ENCODE measurements at places on chromosomes 7 and 10.

- DNase-seq, result peak; percentile 3
Observed at GRCh38 chr7:48742079-48742798, 182.1 kb upstream of the CDC14C start.

DNA sequence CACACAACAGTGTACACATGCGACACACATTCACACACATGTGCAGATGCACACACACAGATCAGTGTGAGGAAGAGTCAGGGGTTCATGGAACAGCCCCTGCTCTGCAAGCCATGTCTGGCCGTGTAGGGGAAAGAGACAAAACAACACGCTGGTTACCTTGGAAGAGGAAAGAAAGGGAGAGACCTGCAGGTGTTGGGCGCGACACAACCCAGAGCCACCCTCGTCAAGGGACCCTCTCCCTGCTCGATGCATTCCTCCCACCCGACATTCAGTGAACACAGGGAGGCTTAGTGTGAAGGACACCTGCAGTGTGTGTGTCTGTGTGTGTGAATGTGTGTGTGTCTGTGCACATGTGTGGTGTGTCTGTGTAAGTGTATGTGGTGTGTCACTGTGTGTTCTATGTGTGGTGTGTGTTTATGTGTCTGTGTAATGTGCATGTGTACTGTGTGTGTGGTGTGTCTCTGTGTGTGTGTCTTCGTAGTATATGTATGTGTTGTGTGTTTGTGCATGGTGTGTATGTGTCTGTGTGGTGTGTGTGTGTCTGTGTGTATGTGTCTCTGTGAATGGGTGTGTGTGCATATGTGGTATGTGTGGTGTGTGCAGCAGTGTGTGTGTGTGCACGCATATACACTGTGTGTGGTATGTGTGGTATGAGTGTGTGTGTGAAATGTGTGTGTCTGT, 69.5 kb upstream of the PITRM1 start:
- no peak for DNase-seq

DNA sequence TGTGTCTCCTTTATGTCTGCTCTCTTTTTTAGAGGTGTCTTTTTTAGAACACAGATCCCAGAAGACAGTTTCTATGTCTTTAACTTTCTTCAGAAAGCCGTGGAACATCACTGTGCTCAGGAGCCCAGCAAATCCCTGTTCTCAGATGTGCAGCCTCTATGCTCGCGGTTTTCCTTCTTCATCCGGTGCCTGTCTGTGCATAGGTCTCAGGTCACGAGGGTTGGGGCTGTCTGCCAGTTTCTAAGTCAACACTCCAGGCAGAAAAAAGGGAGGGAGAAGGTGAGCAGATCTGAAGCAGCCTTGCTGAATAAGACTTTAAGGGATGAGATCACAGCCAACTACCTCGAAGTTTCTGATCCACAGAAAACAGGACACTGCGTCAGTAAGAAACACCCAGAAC, 68.5 kb downstream of the CRTAC1 start:
- no peak for DNase-seq

DNA sequence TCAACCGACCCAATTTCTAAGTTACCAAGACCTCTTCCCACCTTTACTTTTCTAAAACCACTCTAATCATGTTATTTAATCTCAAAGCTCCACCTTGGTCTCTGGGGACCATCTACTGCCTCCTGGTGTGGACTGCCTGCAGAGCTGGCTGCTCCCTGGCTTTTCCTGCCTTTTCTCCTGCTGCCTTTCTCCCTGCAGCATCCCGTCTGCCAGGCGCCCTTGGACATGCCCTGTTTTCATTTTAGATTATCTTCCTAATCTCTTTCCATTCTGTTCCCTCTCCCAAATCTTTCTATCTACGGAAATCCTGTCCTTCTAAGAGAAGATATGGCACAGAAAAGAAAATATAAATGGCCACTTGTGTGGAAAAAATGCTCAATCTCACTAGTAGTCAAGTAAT, 23.1 kb downstream of the TCAF1 start:
- no peak for DNase-seq

DNA sequence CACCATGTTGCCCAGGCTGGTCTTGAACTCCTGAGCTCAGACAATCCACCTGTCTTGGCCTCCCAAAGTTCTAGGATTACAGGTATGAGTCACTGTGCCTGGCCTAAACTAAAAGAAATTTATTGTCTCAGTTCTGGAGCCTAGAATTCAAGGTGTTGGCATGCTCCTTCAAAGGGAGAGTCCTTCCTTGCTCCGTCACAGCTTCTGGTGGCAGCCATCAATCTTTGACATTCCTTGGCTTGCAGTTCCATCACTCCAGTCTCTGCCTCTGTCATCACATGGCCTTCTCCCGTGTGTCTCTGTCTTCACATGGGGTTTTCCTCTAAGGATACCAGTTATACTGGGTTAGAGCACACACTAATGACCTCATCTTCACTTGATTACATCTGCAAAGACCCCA, 55.5 kb downstream of the DNAJC12 start:
- DNase-seq, result no peak

DNA sequence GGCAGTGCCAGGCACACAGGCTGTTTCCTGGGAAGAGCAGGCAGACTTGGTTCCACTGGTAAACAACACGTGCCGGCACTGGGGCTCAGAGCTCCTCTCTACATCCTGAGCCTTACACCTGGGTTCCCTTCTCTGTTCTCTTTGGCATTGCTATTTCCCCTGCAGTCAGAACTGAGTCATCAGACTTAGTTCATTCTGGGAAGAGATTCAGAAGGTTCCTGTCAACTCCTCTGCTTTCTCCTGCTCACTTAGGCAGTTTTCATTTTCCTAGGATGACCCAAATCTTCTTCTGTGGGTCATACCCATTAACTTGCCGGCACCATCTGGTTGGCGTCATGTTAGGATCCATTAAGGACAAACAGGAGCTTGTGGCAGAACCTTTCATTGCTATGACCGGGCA, 33.4 kb upstream of the LRRC18 start:
- no peak for DNase-seq

DNA sequence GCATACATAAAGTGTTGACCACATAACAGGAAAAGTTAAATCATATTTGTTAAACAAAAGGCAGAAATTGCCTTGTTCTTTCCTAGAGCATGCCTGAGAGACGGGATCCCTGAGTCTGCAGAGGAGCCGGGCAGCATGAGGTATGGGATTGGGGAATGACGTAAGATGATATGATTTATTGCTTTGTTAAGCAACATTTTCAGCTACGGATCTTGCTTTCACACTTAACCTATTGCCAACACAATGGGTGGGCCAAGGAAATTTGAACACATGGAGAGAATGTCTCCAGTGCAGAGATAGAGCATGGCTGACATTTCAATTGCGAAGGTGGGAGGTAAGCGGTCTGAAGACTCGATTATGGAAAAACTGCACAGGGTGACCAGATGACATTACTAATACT, 76.7 kb downstream of the EMX2 start:
- no peak for DNase-seq

DNA sequence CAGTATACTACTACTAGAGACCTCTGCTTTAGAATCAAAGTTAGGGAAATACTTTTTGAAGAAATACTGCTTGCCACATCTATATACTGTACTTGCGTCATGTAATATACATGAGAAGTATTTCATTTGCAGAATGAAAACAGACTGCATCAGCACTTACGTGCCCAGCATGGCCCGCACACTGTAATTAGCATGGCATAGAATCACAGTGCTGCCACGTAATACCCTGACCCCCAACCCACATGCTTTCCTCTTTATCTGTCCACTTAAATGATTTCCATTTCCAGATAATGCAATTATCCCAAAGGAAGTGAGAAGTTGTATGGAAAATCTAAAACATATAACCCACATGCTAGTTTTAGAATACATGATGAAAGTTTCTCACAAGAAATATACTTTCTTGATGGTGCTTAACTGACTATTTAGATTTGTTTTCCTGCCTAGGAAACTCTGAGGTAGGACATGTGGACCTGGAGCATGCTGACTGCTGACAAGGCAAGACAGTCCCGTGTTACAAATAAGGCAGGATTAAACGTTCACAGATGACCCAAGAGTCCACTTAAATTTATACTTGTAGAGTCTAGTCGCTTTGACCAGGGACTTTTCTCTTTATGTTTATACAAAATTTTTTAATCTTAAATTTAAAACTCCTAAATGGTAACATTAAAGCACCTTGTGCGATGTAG, 12.6 kb downstream of the USP6NL start:
- peak; percentile 29 for DNase-seq

DNA sequence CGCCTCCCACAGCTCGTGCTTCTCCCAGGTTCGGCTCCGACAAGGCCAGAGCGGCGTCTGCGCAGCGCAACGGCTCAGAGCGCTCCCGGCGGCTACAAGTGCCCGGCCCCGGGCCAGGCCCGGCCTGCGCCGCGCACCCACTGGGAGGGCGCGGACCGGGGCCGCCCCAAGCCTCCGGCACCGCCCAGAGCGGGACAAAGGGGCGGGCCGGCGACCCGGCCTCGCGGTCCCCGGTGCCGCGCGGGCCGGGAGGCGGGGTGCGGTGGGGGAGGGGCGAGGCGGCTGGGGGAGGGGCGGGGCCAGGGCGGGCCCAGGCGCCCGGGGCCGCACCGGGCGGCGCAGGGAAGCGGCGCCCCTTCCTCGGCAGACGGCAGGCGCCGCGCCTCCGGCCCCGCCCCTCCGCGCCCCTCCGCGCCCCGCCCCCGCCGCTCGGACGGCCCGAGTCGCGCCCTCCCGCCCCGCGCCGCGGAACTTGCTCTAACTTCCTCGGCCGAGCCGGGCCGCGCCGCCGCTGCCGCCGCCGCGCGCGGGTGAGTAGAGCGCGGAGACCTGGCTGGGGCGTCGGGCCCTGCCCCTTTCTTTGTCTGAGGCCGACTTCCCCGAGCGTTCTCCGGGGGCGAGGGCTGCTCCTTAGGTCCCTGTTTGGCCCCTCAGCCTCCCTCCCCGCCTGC, at the start of gene TSPAN14:
Gene TSPAN14, plus strand, starts transcription at position 469 of the 671 bp plus-strand sequence. CDS start 34,924 bp downstream, outside the sequence.
- DNase-seq, result peak; percentile 92

GRCh38 chr7:46391231-46392201, 470.4 kb upstream of the IGFBP3 start:
- no peak for DNase-seq

DNA sequence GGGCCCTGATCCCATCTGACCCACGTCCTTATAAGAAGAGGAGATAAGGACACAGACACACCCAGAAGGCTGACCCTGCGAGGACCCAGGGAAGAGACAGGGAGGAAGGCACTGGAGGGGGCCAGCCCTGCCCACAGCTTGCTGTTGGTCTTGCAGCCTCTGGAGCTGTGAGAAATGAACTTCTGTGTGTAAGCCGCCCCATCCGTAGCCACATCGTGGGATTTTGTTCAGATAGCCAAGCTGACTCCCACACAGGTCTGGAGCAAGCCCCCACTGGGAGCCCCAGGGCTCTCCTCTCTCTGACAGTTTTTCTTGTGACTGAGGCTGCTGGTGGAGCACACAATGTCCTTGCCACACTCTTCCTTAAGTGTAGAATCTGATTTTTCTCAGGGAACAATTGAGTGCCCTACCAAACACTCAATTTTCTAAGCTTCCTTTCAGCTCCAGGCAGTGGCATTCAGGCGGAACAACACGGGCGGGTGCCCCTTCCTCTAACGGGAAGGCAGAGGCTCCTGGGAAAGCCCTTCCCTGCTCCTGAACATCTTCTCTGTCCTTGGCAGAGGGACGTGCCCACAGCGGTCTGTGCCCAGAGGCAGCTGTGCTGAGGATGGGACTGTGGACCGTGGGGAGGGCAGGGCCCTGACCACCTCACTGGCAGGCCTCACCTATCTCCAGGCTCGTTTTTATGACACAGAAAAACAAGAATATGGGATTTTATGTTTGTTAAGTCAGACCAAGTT, 160.6 kb upstream of the SHH start:
- DNase-seq, result no peak

GRCh38 chr10:94115725-94116124, 122.0 kb downstream of the PLCE1 start:
- DNase-seq, result no peak

DNA sequence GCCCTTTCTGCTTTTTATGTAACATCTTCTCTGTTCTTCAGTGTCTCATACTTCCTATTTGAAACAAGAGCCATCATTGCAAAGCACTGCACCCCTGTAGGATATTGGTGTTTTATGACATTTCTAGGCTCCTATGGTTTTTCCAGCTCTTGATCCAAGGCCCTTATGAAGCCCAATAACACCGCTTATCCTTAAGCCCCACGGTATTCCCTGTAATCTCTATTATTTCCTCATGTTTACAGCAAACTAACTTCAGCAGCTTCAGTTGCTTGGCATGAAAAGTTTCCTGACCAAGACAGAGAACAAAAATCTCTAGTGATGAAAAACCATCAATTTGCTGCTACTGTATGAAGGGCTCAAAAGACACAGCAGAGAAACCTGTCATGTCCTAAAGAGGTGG, 34.1 kb upstream of the TES start:
- no peak for DNase-seq

GRCh38 chr10:132266594-132267161, 41.1 kb downstream of the STK32C start:
- DNase-seq, result no peak

- peak; percentile 54 for DNase-seq
Observed at GRCh38 chr10:33238643-33239042, 95.8 kb downstream of the NRP1 start.

GRCh38 chr7:156998988-156999957, 11.2 kb downstream of the MNX1 start:
- DNase-seq, result no peak

- no peak for DNase-seq
Observed at GRCh38 chr10:117948493-117948892, 98.2 kb downstream of the RAB11FIP2 start.

DNA sequence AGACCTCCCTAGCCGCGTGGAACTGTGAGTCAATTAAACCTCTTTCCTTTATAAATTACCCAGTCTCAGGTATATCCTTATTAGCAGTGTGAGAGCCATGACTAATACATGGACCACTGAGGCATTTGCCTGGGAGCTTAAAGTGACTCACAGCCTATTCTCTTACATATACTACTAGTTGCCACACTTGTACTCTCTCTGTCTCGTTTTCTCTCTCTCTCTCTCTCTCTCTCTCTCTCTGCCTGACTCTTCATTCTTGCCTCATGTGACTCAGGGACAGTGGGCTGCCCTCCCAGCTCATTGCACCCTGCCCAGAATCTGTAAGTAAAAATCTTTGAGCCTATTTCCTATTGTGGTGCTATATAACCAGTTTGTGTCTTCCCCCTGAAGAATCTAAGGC, 238.5 kb upstream of the MAGI2 start:
- DNase-seq, result peak; percentile 67

DNA sequence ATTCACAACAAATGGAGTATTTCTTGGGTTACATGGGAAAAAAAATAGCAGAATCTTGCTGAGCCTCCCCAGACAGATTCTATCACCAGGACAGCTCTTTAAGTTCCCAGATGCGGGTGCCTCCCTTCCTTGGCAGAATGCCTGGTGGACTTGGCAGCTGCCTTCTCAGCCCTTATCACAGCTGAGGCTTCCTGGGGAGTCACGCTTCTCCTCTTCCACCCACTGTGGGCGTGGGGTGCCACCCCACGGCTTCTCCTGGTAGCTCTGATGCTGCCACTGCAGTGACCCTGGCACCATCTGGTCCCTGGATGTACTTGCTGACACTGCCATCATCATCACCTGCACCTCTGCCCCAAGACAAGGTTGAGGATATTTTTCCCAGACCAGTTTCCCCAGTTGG, 16.2 kb upstream of the NME8 start:
- peak; percentile 26 for DNase-seq

GRCh38 chr7:110309941-110310340, 781.0 kb upstream of the LRRN3 start:
- DNase-seq, result no peak

Data from astrocyte of the hippocampus (primary cell).